ENCODE measurements at places on chromosomes 16 and 17. TPM values are rescaled to one million over a fixed set of nuclear protein-coding genes. Genes with fewer than 3 reads are reported as not detected.

DNA sequence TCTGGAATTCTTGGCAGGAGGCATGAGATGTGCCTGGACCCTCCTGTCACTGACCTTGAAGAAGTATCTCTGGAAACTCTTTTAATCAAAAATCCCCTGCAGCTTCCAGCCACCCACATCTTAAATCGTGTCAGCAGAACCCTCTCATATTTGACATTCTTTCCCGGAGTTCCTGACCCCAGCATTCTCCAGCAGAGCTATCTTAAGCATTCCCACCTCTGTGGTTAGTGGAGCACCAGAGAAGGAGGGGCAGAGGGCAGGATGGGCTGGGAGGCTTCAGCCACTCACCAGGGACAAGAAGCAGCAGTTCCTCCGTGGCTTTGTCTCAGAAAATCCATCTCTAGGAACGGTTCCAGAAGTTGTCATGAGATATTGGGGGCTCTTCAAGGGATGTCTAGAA, 149.9 kb downstream of the RGS9 start:
- no peak for DNase-seq

DNA sequence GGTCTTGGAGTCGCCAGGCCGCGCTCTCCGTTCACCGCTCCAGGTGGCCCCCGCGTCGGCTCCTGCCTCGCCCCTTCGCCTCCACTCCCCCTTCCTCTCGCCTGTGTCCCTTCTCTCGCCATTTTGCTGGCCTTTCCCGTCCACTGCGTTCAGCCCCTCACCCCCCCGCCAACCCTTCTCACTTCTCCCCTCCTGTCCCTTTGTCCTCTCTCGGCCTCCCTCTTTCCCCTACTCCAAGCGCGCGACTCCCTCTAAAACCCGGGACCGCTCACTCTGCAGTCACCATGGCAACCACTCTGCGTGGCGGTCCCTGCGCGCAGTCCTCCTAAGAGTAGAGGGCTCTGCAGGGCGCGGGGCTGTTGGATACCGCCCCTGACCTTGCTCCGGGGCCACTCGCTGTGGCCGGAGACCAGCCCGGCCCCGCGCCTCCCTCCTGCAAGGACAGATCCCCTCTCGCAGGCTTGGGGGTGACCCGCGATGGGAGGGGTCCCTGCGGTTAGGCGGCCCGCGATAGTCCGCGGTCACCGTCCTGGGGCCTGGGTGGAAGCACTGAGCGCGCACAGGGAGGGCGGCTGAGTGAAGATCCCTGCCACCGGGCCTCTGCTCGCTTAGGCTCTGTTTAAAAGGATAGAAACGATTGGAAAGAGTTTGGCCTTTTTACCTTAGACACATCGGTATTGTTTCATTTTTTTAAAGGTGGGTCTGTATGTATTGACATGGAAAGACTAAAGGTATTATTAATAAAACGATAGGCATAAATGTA, 454 bp downstream of the CCDC40 start:
- no peak for DNase-seq

DNA sequence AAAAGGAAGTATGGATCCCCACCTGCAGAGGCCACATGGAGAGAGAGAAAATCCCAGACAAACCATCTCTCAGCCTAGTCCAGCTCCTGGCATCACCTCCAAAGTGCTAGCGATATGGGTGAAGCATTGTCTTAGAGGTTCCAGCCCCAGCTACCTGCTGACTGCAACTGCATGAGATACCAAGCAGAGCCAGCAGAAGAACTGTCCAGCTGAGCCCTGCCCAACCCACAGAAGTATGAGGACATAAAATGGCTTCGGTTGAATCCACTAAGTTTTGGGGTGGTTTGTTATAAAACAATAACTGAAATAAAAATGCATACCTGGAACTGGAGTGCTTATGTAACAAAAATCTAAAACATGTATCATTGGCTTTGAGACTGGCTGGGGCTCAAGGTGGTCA, 20.4 kb upstream of the SLFN5 start:
- DNase-seq: no peak

GRCh38 chr16:64621616-64622015, 500.2 kb downstream of the CDH11 start:
- no peak for DNase-seq

- DNase-seq: no peak
Observed at GRCh38 chr16:66451548-66451947, 24.5 kb downstream of the BEAN1 start.

GRCh38 chr17:77186141-77186604, 45.4 kb downstream of the SEC14L1 start:
- DNase-seq: no peak

- DNase-seq: no peak
Observed at GRCh38 chr17:62856594-62856993, 48.5 kb upstream of the MARCHF10 start.

DNA sequence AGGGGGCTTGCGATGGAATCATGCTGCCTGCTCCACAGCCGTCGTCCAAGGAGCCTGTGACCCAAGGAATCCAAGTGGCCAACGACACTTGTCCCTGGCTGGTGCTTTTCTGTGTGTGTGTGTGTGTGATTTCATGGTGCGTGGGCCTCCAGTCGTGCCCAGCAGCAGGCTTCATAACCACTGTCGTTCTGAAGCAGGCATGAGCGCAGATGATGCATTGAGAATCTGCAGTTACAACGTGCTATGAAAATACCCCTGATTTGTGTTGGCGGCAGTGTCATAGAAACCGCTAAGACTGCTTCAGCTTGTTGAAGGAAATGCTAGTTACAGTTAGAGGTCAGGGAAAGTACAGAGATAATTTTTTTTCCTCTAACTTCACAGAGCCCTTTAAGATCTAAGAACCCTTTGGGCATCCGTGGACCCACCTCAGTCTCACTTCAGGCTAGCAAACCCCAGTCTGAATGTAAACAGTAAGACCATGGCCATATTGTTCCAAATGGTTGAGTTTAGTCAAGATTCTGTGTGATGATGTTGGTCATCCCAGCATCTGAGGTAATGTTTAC, 15.6 kb downstream of the C16orf90 start:
- no peak for DNase-seq

SHBG gene
- total RNA-seq: not detected

MYH13 gene
- total RNA-seq: not detected

DYNLRB2 gene
- not detected for total RNA-seq

ADAD2 gene
- not detected for total RNA-seq

CCDC144A gene
- 11.9 TPM for total RNA-seq

USP22 gene
- 136 TPM for total RNA-seq

KRTAP4-1 gene
- not detected for total RNA-seq
